Heart left ventricle (tissue), 16 donors: ENCODE measurements at places on chromosomes 6 and 20.

- no peak overlapping the region for H3K4me3 ChIP-seq
- peaks cover 6% of the 10 kb centered on the region for H3K36me3 ChIP-seq
- no peak for DNase-seq
Measured at GRCh38 chr20:20466341-20466879, 98.5 kb downstream of the INSM1 start.

DNA sequence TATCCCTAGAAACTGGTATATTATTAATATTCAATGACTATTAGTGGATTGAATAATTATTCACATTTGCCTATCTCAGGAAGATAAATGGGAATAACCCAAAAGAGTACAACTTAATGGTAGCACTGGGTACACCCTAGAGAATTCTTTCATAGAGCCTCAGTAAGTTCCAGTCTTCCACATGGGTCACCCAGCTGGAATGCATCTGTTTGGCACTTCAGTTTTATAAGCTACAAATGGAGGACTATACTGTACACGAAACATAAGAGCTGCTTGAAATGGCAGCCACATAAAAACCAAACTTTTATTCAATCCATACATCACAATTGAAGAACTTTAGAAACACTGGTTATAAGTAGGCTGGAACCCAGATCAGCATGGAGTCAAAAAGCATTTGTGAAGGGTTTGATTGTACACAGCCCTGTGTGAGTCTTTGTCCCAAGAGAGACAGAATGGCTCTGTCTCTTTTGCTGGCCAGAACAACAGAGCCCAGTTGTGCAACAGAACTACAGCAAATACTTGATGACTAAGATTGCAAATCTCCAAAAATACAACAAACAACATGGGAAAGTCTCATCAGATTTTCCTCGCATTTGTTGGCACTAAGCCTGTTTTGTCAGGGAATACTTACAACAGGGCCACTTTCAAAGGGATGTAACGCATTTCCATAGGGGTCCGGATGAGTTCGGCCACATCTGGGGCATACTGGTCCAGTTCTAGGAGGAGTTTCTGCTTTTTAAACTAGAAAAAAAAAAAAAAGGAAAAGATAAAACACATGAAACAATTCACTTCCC lies 39.5 kb downstream of the PIGU start:
- H3K27ac ChIP-seq = peak overlapping the region; percentile 58
- no peak overlapping the region for H3K4me3 ChIP-seq
- peaks cover 6% of the 10 kb centered on the region for H3K4me1 ChIP-seq
- peak; percentile 48 for DNase-seq

DNA sequence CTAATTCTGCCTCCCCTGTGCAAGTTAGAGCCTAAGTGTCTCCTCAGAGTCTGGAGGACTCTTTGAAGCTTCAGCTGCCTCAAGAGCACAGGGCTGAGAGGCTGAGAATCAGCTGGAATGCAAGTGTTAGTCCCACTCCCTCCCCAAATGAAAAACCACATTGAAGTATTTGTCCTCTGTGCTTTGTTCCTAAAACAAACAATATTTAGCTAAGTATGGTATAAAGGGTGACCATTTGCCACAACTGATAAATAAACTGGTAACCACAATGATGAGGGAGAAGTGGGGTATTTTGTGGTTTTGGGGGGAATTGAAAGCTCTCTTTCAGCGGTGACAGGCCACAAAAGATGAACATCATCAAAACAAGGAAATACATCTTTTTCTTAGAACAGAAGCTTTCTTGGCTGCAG lies 91.7 kb upstream of the HDDC2 start:
- H3K27ac ChIP-seq = no peak overlapping the region
- H3K4me3 ChIP-seq = no peak overlapping the region
- H3K27me3 ChIP-seq = no peaks in the 10 kb centered on the region
- H3K36me3 ChIP-seq = no peaks in the 10 kb centered on the region
- no peaks in the 10 kb centered on the region for H3K4me1 ChIP-seq

DNA sequence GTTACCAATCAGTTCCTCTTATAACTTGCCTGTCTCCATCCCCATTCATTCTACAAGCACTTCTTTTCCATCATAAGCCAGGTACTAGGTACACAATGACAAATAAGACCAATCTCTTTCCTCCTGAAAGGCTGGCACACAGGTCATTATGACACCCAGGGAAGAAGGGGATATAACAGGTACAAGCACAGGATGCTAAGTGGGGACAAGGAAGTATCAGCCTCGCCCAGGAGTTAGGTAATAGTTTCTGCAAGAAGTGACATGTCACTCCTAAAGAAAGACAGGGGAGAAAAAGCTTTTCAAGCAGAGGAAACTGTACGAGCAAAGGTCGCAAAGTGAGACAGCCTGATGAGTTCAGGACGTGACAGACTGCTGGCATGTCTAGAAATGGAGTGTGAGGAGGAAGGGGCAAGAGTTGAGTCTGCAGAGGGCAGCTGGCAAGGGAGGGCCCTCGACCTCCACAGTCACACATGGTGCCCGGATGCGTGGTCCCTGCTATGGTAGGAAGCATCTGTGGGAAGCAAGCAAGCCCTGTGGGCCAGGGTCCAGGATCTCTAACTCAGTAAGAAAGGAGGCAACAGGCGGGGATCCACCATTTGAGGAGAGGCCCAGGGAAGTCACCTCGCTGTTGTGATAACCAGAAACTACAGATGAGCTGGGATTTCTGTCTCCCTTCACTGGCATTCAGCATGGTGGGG lies 40.4 kb downstream of the GPLD1 start:
- H3K27ac ChIP-seq = no peak overlapping the region
- H3K4me1 ChIP-seq = no peaks in the 10 kb centered on the region
- H3K4me3 ChIP-seq = no peak overlapping the region
- DNase-seq = no peak
- H3K27me3 ChIP-seq = no peaks in the 10 kb centered on the region
- no peaks in the 10 kb centered on the region for H3K36me3 ChIP-seq

DNA sequence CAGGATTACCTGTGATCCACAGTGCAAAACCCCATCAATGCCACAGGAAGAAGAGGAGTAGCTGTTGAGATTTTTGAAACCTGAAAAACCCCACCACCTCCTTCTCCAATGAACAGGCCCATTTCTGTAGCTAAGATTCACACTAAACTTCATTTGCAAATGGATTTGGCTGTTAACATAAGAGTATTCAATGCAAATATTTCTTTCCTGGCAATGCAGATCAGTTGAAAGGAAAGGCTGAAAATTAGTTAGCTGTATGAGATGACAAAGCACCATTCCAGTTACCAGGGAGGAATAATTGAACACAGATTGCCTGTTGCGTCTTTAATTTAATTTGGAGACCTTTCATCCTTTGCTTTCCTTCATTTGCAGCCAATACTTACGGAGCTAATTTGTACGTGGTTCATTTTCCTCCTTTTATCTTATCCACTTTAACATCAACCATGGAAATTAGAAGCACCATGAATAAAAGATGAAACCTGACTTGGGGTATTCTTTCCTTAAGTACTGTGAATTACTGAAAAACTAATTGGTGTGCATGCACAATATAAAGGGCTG lies 4.2 kb downstream of the B3GAT2 start:
- H3K4me1 ChIP-seq = peaks cover 21% of the 10 kb centered on the region
- H3K27me3 ChIP-seq = peaks cover 34% of the 10 kb centered on the region
- H3K36me3 ChIP-seq = no peaks in the 10 kb centered on the region
- no peak overlapping the region for H3K27ac ChIP-seq
- DNase-seq = no peak
- H3K4me3 ChIP-seq = no peak overlapping the region

DNA sequence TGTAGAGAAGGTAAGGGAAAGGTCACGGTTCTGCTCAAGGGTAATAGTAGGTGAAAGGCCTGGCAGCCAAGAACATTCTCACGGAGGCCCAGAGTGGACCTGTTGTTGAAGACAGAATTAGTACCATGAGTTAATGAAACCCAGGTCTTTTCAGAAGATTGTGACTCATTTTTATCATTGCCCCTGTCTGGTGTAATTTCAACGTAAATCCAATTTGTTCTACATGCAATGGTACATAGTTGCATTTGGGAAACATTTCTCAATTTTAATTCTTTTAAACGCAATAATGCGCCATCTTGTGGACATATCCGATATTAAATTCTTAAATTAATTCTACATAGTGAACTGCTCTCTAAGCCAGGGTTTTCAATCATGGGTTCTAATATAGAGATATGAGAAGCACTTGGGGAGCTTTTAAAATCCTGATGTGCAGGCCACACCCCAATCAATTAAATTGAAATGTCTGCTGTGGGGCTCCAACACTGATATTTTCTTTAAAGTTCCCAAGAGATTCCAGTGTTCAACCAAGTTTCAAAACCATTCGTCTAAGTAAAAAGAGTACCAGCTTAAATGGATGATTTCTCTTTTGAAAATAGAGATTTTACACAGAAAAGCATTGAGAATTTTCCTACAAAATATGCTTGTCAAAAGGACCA lies 257.4 kb downstream of the PLCB1 start:
- no peaks in the 10 kb centered on the region for H3K36me3 ChIP-seq
- DNase-seq = no peak
- H3K4me1 ChIP-seq = no peaks in the 10 kb centered on the region
- H3K4me3 ChIP-seq = no peak overlapping the region

GRCh38 chr20:58130581-58130980 lies 97.9 kb downstream of the ANKRD60 start:
- H3K4me3 ChIP-seq = no peak overlapping the region
- no peak for DNase-seq
- H3K36me3 ChIP-seq = no peaks in the 10 kb centered on the region
- H3K4me1 ChIP-seq = no peaks in the 10 kb centered on the region
- peaks cover 29% of the 10 kb centered on the region for H3K27me3 ChIP-seq
- no peak overlapping the region for H3K27ac ChIP-seq

- H3K36me3 ChIP-seq = no peaks in the 10 kb centered on the region
- no peaks in the 10 kb centered on the region for H3K4me1 ChIP-seq
- H3K27me3 ChIP-seq = peaks cover 11% of the 10 kb centered on the region
- DNase-seq = no peak
- no peak overlapping the region for H3K4me3 ChIP-seq
Measured at GRCh38 chr20:46204594-46205186, 86.6 kb downstream of the CD40 start.

- H3K36me3 ChIP-seq = no peaks in the 10 kb centered on the region
- H3K27me3 ChIP-seq = no peaks in the 10 kb centered on the region
- peak overlapping the region; percentile 55 for H3K4me3 ChIP-seq
Measured at GRCh38 chr6:26554447-26554696, 16.2 kb downstream of the HMGN4 start.

- no peak overlapping the region for H3K27ac ChIP-seq
- H3K36me3 ChIP-seq = no peaks in the 10 kb centered on the region
- H3K4me3 ChIP-seq = no peak overlapping the region
Measured at GRCh38 chr6:82331031-82331773, 32.4 kb upstream of the TPBG start.

DNA sequence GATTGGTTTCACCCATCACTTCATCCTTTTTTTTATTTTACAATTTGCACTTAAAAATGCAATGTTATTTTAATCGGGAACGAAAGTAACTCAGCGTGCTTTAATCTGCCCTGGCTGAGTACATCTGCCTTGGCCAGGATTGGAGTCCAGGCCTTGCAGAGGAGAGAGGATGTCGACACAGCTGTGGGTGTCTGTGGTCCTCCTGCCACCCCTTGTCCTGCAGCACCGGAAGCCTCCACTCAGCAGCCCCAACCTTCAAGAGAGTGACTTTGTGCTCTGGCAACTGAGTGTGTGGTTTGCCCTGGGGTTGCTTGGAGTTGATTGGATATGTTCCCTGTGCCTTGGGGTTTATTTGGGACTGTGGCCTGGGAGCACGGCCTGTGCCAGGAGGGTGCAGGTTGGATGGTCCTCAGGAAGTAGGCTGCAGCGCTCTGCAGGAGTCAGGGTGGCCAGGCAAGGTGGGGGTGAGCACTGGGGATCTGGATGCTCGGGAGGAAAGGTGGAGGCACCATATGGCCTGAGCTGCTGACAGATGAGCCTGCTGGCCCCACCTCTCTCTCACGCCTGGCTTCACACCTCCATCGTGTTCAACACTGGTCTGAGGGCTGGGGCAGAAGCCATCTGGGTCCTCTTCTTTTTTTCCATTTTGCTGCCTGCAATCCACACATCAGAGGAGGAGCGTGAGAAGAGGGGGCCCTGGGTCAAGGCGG lies 4.3 kb downstream of the MYT1 start:
- H3K36me3 ChIP-seq = no peaks in the 10 kb centered on the region
- peaks cover 51% of the 10 kb centered on the region for H3K27me3 ChIP-seq
- no peaks in the 10 kb centered on the region for H3K4me1 ChIP-seq
- H3K27ac ChIP-seq = no peak overlapping the region
- no peak overlapping the region for H3K4me3 ChIP-seq

DNA sequence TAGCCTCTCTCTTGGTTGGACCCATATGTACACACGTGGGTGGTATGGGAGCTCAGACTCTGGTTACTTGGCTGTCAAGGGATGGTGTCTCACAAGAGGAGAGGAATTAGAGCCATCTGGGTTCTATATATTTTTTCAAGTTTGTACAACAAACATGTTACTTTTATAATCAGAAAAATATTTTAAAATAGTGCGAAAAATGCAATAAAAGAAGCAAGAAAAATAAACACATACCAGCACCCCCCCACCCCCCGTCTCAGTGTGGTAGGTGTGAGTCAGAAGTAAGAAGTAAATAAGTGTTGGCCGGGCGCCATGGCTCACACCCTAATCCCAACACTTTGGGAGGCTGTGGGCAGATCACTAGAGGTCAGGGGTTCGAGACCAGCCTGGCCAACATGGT lies 2.1 kb upstream of the TIAM2 start:
- no peak for DNase-seq
- H3K27ac ChIP-seq = no peak overlapping the region
- H3K36me3 ChIP-seq = no peaks in the 10 kb centered on the region
- peaks cover 7% of the 10 kb centered on the region for H3K4me1 ChIP-seq
- H3K4me3 ChIP-seq = no peak overlapping the region

DNA sequence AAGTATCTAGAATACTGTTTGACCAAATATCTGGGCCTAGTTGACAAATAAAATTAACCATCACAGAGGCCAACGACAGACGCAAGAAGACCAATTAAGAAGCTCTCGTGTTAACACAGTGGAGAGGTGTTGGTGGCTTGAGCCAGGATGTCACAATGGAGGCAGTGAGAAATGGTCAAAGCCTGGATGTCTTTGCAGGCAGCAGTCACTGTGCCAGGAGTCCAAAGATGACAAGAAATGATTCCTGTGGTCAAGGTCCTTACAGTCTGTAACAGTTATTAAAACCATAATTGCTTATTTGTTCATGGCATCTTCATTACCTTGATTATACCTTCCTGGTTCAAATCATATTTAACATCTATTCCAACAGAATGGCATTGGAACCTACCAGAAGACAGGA lies 91.3 kb upstream of the EDN1 start:
- H3K4me1 ChIP-seq = no peaks in the 10 kb centered on the region
- DNase-seq = no peak
- H3K27ac ChIP-seq = no peak overlapping the region
- no peaks in the 10 kb centered on the region for H3K36me3 ChIP-seq
- H3K27me3 ChIP-seq = peaks cover 3% of the 10 kb centered on the region

DNA sequence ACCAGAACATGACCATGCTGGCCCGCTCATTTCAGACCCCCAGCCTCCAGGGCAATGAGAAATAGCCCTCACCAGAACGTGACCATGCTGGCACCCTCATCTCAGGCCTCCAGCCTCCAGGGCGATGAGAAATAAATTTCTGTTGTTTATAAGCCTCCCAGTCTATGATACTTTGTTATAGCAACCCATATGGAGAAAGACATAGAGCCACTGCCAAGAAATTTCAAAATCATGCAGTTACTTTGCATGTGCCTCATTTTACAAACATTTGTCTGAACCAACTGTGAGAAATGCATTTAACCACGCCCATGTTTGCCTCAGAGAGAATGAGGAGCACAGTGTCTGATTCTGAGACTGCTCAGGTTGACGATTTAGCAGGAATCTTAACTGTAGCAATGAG lies 15.5 kb downstream of the CYP39A1 start:
- no peak overlapping the region for H3K4me3 ChIP-seq
- no peak for DNase-seq
- H3K36me3 ChIP-seq = no peaks in the 10 kb centered on the region

GRCh38 chr6:108777536-108777935 lies 70.7 kb upstream of the ARMC2 start:
- H3K4me3 ChIP-seq = no peak overlapping the region
- DNase-seq = no peak
- H3K36me3 ChIP-seq = no peaks in the 10 kb centered on the region
- no peak overlapping the region for H3K27ac ChIP-seq
- H3K4me1 ChIP-seq = peaks cover 10% of the 10 kb centered on the region
- H3K27me3 ChIP-seq = no peaks in the 10 kb centered on the region
